Activated naive CD4-positive, alpha-beta T cell treated with anti-CD3 and anti-CD28 coated beads, Interleukin-2, amount 50 U/mL, for 72 hours (primary cell): ENCODE measurements at places on chromosomes 7 and 10. TPM values are rescaled to one million over a fixed set of nuclear protein-coding genes. Genes with fewer than 3 reads are reported as not detected.

DNA sequence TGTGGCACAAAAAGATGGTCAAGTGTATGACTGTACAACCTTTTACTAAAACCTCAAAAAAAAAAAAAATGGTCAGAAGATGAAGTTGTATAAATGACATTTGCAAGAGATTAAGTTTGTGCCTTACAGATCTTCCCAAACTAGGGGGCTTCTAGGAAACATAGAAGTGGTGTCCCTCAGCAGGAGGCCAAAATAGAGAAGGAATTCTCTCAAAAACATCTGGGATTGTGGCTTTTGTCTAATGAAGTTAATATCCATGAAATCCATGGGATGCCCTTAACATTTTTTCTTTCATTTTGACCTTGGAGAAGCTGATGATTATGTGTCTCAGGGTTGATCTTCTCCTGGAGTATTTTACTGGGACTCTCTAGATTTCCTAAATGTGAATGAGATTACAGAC lies 62.2 kb downstream of the CASD1 start:
- no peak for DNase-seq

DNA sequence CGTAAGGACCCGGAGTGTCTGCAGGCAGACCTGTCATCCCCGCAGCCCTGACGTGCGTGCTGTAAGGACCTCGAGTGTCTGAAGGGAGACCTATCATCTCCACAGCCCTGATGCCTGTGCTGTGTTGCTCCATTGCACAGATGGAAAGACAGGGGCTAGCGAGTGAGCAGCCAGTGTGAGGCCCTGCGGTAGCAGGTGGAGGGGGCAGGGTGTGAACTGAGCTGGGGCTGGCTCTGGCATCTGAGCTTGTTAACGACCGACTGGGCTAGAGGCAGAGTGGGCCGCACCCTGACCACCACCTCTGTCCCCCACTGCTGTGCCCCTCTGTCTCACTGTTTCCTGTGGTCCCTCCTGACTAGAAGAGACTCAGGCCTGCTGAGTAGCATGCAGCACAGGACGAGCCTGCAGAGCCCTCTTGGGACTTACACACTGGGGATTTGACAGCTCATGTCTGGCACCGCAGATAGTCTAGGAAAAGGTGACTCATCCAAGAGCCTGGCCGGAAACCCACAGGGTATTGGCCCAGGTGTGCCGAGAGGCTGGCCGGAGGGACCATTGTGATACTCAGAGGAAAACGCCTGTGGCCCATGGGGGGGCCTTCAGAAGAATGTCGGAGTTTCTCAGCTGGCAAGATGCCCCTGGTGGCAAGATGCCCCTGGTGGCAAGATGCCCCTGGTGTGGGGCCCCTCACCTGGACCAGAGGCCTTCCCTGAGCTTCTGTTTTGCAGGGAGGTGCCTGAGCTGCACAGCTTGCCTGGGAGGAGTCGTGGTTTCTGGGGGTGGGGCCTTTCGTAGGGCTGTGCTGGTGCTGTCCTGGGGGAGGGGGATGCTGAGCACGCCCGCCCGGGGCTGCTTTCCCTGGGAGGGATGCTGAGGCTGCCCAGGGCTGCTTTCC lies 34.3 kb downstream of the INPP5A start:
- DNase-seq, result peak; percentile 88

DNA sequence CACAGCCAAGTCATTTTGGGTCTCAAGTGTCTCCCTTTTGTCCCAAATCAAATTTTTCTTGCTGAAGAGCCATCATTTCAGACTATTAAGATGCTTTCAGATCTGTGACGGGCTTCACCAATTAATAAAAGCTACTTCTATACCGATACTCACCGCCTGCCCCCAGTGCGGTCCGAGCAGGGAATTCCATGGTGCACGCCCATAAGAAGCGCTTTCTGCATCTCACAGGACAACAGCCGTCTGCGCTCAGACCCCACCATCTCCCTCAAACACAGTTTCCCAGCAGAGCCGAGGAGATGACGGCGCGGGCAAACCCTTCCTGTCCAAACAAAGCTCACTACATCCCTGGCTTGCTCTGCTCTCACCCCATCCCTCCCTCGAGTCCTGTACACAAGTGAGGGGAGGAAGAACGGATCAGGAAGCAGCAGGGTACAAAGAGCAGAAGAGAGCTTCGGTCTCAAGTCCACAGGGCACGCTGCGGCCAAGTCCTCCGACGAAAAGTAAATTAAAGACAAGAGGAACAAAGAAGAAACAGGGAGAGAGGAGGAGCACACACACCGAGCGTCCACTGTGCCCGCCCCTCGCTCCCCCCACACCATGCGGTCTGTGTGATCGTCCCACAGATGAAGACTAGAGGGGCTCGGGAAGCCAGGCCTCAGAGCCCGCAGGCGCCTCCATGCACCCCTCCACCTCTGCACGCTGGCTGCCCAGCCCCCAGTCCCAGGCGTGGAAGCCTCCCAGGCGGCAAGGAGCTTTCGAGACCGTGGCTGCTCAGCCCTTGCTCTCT lies 121.9 kb downstream of the MAD1L1 start:
- no peak for DNase-seq

DNA sequence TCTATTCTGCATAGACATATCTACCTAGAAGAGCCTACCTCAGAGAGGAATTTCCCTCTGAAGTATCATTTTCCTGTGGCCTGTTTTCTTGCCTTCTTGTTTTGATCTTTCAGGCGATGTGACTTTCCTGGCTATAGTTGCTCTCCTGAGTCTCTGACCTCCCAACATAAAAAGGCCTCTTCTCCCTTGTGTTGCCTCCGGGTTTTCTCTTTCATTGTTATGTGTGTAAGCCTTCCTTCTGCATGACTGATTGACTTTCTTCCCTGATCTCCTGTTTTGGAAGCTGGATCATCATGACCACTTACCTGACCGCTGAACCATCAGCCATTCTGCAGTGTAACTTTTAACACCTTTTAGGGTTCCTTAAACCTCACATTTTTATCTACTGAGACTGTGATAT lies 441.5 kb upstream of the ETV1 start:
- no peak for DNase-seq

DNA sequence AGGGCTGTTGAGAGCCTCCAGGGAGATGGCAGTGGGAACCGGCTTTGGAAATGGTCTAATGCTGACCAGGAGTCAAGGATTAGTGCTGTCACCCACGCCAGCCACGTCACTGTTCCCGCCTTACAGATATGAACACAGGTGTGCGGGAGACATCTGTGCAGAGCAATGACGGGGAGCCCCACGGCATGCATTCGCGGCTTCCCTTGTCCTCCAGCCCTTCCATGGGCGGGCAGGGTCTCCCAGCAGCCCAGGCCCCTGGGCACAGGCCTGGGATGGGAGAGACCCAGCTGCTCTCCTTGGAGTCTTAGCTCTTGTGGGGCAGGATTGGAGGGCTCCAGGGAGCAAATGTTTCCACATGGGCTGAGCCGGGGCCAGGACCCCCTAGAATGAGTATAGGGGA lies 94.2 kb downstream of the MYL10 start:
- DNase-seq, result no peak

- DNase-seq, result no peak
These were observed 9.1 kb downstream of the RPA3 start for GRCh38 chr7:7709291-7709690.

DNA sequence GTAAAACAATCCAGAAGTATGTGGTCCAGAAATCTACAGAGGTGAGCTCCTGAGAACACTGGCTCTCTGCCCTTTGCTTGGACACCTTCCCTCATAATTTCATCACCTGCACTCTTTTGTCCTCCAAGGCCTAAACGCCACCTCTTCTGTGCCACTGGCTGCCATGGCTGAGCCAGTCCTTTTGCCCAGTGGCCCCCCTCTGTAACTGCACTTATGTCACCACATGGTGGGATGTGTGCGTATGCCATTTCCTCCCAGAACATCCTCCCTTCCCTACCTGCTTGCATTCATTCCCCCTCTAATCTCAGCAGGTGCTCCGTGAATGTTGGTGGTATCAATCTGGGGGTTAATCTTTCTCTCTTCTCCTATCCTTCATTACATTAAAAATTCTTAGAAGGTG lies 17.3 kb upstream of the DUSP5 start:
- DNase-seq, result no peak

DNA sequence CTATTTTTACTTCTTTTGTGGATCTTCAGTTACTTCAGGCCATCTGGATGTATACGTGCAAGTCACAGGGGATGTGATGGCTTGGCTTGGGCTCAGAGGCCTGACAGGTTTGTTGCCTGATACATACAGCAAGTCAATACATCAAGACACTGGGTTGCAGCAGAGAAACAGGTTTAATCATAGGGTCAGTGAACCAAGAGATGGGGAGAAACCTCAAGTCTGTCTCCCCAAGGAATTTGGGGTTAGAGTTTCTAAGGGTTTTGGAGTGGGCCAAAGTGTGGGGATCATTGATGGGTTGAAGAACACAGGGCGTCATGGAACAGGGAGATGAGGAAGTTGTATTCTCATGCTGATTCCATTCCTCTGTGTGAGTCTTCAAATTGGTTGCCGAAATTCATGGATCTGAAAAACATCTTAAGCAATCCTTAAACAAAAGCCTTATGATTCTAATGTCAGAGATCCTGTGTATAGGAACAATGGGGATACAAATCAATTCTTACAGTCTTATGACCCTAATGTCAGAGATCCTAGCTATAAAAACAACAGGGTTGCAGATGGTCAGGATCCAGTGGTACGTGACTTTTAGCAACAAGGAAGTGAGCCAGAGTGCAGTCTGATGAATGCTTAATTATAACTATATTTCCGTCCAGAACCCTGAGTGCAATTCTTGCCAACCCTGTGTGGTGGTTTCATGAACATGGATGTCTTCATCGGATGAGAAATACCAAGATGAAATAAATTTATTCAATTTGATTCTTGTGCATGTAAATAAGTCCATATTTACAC lies 18.9 kb downstream of the OTUD1 start:
- no peak for DNase-seq

DNA sequence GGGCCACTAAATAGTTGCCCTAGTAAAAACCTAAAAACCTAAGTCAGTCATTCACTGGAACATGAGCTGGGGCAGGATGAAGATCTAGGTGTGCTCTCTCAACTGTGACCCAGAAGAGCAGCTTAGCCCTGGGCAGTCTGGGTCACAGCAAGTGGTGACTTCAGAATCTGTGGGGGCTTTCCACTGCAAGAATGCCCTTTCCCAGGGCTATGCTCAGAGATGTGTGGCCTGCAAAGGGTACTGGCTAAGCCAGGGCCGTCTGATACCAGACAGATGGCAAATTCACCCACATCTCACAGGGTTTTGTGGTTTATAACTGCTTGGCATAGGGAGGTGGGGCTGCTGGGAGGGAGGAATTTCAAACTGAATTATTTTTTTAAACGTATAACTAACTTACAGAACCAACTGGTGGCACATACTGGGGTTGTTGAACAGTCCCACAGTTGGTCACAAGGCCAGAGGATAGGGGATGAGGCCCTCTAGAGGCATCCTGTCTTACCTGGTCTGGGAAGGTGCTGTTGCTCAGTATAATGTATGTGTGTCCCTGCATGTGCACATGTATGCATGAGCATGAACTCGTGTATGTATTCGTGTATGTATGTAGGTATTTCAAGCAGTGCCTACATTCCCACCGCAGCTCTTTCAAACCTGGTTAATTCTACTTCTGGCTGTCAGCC lies 63.2 kb downstream of the PRPF18 start:
- no peak for DNase-seq

GRCh38 chr7:158811461-158811860 lies 17.8 kb downstream of the ESYT2 start:
- peak; percentile 68 for DNase-seq

DNA sequence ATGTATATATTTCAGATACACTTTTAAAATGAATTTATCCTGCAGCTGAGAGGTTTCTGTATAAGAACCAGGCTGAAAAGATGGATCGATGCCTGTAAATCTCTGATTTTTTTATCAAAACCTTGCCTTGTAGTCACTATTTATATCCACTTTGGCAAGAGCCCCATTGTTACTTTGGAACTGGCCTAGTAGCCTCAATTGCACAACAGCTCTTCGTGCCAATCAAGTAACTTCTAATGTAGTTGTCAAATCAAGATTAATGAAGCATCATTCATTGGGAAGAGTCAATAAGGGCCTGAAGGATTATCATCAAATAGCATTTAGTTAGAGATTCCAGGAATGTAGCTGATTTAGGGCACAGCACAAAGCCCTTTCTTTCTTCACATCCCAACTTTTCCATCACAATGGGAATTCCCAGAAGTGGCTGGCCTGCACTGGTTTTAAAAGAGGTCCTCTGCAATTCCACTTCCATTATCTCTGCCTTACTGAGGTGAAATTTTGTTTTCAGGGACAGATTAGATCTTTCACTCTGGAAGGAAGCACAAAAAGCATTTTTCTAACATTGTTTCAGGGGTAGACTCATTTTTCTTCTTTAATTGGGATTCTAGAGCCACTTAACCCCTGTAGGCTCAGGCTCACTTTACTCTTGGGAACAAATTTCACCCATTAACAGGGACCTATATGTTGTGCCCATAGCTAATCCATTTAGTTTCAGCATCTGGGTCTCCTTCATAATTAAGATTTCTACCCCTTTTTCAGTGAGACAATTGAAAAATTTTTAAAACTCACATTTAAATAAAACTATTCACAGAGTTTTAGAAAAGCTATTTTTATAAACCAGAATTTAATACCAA lies 97.8 kb downstream of the CALCR start:
- DNase-seq, result no peak

GRCh38 chr10:35335133-35336083 lies 901 bp upstream of the CCNY start:
- DNase-seq, result no peak

DNA sequence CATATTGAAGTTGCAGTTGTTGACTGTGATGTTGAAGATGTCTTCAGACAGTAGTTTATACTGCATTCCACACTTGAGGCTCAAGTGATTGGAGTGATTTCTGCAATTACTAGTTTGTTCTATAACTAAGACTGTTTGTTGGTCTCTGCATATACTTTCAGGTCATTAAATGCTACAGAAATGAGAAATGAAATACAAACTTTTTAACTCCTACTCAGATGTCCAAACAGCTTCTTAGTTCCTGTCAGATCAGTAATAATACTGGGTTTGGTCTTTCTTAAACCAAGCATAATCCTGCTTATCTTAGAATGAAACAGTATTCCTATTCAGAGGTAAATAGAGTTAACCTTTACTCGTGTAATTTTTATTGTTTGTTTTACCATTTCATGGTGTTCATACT lies 115.9 kb downstream of the CCNY start:
- no peak for DNase-seq

GRCh38 chr10:78147202-78147601 lies 113.5 kb downstream of the RPS24 start:
- no peak for DNase-seq

DNA sequence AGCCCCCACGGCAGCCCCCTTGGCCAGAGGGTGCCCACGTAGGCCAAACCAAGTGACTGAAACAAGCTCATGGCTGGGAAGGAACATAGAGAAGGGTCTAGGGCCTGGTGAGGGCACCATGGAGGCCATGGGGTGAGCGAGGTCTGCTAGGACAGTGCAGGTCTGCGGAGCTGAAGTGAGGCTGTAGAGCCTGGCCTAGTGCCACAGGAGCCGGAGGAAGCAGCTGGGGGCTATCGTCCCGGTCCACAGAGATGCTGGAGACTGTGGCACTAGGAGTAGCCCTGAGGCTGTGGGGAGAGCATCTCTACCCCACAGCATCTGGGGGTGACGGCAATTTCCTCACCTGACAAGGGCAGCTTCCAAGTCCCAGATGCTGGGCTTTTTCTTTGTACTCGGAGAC lies 150.3 kb downstream of the ZNF22 start:
- no peak for DNase-seq

USP54 gene
- total RNA-seq, result 6.2 TPM

EDRF1 gene
- total RNA-seq, result 34.4 TPM

MUC3A gene
- total RNA-seq, result 0.31 TPM

STAG3 gene
- total RNA-seq, result 54.2 TPM

ADAM8 gene
- total RNA-seq, result 201 TPM

GJD4 gene
- total RNA-seq, result not detected

KIF11 gene
- total RNA-seq, result 55.3 TPM

RSPH10B gene
- not detected for total RNA-seq

LARP4B gene
- 87.4 TPM for total RNA-seq

PNLIPRP3 gene
- not detected for total RNA-seq

GALNT17 gene
- not detected for total RNA-seq

CALD1 gene
- total RNA-seq, result 15.4 TPM

LRRC18 gene
- not detected for total RNA-seq
